ENCODE measurements at places on chromosomes 1 and 21. TPM values are rescaled to one million over a fixed set of nuclear protein-coding genes. Genes with fewer than 3 reads are reported as not detected.

- DNase-seq = peak; percentile 12
Measured at GRCh38 chr1:59290193-59290949, 6.5 kb upstream of the FGGY start.

DNA sequence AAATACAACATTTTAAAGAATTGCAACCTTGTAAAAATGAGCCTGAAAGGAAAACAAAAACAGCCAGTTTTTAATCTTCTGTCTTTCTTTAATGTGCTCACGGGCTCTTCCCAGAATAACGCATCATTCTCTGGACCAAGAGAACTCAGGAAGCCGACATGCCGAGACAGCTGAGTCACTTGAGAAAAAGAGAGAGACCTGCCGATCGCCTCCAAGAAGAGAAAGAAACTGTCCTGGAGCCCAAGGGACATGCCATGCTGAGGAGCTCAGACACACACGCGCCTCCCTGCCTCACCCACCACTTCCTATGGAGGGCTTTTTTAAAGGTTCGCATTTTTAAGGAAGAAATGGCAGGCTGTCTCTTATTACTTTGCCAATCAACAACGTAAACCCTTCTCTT is 176.4 kb downstream of the ZNF281 start:
- DNase-seq = no peak

DNA sequence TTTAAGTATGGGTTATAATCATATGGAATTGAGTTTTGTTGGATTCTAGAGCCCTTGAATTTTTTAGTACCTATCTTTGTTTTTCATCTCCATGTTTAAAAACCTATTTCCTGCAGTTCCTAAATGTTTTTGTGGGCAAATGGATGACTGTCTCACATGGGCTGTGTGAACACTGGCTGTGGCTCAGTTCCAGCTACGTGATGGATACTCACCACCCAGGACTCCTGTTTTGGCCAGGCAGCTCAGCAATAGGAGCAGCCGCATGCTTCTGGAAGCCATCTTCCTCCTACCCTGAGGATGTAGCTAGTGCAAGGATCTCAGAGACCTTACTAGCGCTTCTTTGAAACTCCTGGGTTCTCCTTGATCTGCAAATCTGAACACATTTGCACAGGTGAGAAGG is 2.8 kb downstream of the REG4 start:
- no peak for DNase-seq

- no peak for DNase-seq
Measured at GRCh38 chr1:234962340-234962989, 166.2 kb downstream of the TOMM20 start.

DNA sequence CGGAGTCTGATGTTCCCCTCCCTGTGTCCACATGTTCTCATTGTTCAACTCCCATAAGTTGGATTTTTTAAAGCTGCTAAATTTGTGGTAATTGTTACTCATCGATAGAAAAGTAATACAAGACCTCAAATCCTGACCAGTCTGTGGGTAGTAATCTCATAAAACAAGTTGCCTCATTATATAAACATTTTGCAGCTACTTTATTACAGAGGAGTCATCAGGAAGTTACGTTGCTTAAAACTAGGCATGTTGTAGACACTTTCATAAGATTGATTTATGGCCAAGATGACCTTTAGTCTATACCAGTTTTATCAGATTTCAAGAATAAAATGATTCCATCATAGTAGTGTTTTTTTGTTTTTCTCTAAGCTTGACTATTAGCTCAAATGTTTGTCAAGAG is 208.8 kb downstream of the GIPC2 start:
- DNase-seq = no peak

- DNase-seq = peak; percentile 48
Measured at GRCh38 chr1:52601991-52602855, at the start of gene GPX7. GPX7 (plus strand) TSS chr1:52602371; CDS start chr1:52602410, 39 bp downstream.

DNA sequence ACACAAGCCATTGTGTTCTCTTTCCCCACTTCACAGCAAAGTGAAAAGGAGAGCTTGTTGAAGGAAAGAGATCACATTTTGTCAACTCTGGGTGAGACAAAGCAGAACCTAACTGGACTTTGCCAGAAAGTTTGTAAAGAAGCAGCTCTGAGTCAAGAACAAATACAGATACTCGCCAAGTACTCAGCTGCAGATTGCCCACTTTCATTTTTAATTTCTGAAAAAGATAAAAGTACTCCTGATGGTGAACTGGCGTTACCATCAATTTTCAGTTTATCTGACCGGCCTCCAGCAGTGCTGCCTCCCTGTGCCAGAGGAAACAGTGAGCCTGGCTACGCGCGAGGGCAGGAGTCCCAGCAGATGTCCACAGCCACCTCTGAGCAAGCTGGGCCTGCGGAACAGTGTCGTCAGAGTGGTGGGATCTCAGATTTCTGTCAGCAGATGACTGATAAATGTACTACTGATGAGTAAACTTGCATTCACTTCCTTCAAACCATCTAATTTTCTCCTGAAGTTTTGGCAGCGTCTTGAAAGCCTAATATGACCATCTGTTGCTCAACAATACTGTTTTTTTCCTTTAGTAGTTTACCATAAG is 43.7 kb downstream of the BACH1 start:
- DNase-seq = no peak

DNA sequence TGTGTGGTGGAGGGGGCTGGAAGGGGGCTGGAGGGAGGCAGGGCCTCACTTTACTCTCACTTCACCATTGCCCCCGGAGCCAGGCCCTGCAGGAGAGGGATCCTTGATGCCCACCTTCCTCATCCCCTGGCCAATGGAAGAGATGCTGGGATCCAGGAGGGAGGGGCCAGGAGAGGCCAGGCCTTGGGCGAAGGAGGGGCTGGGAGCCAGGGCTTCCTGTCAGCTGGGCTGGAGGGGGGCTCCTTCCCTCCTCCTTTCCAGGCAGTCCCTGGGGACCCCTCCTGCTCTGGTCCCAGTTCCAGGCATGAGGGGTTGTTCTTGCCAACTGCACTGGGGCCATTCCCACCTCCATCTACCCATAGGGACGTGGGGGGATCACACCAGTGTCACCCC is 5.7 kb downstream of the AHDC1 start:
- no peak for DNase-seq

DNA sequence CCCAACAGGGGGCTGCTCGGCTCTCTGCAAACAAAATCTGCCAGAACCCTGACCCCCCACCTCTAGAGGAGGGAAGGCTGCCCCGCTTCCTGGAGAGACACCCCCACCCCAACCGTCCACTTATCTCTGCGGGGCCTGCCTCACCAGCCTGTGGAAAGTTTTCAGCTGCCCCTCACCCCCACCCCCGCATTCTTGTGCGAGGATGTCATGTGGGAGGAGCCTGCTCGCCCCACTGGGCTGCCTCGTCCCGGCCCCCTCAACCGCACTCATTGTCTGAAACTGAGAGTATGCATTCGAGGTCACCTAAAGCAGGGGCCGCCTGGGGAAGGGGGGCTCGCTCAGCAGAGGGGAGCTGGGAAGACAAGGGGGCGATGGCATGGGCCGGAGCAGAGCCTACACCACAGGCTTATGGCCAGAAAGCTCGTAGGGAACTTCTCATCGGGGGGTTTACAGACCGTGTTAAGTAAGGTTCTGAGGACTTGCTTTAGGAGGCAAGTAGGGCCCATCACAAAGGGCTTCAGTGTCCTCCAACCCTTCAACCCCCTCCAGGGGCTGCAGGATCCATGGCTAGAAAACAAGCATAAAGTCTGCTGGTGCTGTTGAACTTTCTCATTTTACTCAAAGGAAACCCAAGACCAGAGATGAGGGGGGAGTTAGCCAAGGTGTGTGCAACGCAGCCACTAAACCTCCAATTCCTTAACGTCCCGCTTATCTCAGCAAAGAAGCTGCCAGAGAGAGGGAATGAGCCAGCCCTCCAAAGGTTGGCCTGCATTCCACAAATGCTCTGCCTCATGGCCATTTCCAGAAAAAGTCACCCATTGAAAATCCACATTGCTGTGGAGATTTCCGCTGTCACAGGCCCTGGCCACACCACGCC is 9.4 kb downstream of the EPHA2 start:
- DNase-seq = no peak

DNA sequence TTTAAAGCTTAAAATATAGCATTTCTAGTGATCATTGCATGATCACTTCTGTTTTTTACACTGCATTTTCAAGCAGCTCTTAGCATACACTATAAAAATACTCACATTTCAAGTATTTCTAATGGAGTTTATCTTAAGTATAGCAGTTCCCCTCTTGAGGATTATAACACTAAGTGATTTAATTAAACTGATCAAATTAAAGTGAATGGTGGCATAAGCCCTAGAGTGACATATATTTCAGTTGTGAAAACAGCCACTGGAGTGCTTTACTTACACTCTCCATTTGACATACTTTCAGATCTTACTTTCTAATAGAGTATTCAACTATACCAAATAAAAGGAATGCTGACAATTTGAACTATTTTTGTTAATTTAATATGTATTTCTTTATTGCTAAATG is 623.3 kb upstream of the TMPRSS15 start:
- DNase-seq = no peak

- DNase-seq = peak; percentile 41
Measured at GRCh38 chr1:37673920-37674319, 18.4 kb upstream of the CDCA8 start.

DNA sequence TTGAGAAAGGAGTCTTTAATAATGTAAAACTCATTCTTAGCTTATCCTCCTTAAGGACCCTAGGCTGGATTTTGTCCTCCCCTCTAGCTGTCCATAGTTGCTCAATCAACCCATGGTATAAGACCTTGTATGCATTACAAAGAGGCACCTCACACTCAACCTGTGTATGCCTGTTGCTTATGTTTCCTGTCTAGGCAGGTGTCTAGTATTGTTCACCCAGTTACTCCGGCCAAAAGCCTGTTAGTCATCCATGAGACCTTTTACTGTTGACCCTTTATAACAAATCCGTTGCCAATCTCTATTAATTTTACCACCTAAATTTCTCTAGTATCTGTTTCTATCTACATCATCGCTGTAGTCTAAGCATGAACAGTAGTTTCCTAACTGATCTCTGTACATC is 3.7 kb downstream of the LYPLAL1 start:
- DNase-seq = no peak

DNA sequence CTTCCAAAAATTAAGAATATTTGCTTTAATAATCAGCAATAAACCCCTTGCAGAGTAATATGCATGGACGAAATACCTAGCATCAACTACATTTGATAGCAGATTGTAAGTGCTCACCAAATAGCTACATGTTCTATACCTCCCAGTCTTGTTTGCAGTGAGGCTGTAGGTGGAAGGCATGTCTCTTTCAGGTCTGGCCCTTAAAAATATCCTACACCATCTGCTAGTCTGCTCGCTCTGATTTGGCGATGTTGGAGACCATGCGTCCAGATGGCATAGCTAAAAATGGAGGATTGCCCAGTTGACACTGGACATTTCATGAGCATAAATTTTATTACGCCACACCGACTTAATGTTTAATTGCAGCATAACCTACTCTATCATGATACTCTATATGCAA is 47.1 kb downstream of the SSX2IP start:
- DNase-seq = no peak

DNA sequence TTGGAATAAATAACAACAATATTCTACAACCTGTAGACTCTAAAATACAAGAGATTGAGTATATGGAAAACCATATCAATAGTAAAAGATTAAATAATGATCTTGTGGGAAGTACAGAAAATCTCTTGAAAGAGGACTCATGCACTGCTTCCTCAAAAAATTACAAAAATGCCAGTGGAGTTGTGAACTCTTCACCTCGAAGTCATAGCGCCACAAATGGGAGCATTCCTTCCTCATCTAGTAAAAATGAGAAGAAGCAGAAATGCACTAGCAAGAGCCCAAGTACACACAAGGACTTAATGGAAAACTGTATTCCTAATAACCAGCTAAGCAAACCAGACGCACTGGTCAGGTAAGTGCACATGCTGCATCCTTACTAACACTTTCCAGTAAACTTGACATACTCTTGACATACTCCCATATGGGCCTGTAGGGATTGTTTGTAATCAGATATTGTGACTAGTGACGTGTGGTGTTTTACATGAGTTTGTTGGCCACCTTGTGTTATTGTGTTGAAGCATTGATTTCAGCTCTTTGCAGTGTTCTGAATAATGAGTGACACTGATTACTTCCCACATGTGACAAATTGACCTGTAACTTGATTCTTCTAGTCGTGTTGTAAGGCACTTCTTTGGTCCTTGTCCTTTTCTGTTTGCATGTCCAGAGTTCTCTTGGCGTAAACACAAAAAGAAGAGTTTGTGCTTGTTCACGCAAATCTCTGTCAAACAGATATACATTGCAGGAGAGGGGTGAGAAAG is 28.0 kb downstream of the MACO1 start:
- no peak for DNase-seq

GRCh38 chr1:225873281-225873850 is 8.8 kb downstream of the TMEM63A start:
- no peak for DNase-seq

GRCh38 chr1:232837087-232837486 is 31.9 kb downstream of the MAP10 start:
- no peak for DNase-seq

- no peak for DNase-seq
Measured at GRCh38 chr1:28370239-28371009, 884 bp downstream of the PHACTR4 start.

DNA sequence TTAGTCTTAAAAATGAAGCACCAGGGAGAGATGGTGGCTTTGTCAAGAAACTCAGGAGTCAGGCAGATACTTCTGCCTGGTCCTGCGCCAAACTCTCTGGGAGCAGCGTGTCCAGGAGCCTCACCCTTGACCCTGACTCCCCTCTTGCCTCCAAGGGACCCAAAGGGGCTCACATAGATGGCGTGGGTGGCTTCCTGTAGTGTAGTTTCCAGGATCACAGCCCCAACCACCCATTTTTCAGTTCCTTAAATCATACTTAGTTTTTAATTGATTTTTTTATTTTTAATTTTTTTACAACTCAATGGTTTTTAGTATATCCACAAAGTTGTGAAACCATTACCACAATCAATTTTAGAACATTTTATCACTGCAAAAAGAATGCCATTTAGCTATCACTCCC is 107.7 kb upstream of the IGSF21 start:
- no peak for DNase-seq

DNA sequence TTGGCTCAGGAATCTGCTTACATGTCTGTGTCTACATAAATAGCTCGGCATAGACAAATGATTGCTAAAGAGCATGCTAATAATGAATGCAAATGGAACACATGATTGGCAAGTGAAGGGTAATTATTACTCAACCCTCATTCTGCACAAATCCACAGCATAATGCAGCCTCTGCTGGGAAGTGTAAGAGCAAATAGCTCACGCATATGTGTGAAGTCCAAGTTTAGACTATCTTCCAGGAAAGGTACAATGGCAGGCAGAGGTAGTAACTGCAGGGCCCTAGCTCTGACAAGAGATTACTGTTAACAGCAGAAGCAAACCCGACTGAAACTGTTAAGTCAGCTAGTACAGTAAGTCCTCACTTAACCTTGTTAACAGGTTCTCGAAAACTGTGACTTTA is 7.0 kb upstream of the IL6R start:
- DNase-seq = no peak

Gene CHD5
- total RNA-seq = 0.25 TPM

Gene FAM177B
- total RNA-seq = not detected

Gene AVPR1B
- total RNA-seq = not detected

Gene ZNF672
- 38.4 TPM for total RNA-seq

Gene PKLR
- total RNA-seq = not detected

Gene FHAD1
- total RNA-seq = not detected

Gene LCE3D
- not detected for total RNA-seq

All from CD4-positive, alpha-beta T cell (primary cell).